Frontal cortex (tissue), 4 donors: ENCODE measurements at places on chromosomes 11 and 22.

DNA sequence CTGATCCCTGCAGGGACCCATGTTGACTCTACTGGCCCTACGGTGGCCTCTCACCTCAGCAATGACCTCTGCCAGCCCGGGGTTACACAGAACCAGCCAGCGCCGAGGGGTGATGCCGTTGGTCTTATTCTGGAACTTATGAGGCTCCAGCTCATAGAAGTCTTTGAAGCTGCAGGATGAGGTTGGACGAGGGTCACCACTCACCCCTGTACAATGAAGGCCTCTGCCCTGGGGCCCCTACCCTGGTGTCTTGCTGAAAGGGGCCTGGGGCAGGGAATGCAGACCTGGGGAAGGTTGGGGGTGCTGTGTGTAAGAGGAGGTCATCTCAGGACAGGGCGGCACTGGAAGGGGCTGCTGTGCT lies 6.8 kb downstream of the PYGM start:
- DNase-seq: no peak

DNA sequence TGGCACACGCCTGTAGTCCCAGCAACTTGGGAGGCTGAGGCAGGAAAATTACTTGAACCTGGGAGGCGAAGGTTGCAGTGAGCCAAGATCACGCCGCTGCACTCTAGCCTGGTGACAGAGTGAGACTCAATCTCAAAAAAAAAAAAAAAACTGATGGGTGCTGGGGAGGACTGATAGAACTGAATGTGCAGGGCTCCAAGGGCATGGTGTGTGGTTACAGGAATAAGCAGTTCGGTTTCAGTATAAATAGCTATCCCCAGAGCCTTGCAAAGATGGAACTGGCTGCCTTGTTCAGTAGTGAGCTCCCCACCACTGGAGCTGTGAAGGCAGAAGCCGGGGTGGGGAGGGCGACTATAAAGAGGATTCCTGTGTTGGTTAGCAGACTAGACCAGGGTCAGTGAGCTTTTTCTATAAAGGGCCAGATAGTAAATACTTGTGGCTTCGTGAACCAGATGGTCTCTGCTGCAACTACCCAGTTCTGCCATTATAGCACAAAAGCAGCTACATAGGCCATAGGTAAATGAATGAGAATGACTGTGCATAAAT lies 5.9 kb downstream of the TOM1 start:
- no peak for DNase-seq

GRCh38 chr22:35678836-35679235 lies 30.6 kb downstream of the APOL6 start:
- DNase-seq: no peak

- no peak for DNase-seq
Measured at GRCh38 chr11:44883277-44883676, 67.4 kb downstream of the TP53I11 start.

- no peak for DNase-seq
Measured at GRCh38 chr11:18429332-18429731, 17.2 kb downstream of the LDHC start.
